ENCODE measurements at places on chromosomes 2 and 18.

- DNase-seq = no peak
Observed at GRCh38 chr2:229431327-229431954, 160.4 kb upstream of the PID1 start.

GRCh38 chr2:45950606-45951005, 299.1 kb downstream of the PRKCE start:
- no peak for DNase-seq

- no peak for DNase-seq
Observed at GRCh38 chr18:10197097-10197496, 257.3 kb upstream of the APCDD1 start.

DNA sequence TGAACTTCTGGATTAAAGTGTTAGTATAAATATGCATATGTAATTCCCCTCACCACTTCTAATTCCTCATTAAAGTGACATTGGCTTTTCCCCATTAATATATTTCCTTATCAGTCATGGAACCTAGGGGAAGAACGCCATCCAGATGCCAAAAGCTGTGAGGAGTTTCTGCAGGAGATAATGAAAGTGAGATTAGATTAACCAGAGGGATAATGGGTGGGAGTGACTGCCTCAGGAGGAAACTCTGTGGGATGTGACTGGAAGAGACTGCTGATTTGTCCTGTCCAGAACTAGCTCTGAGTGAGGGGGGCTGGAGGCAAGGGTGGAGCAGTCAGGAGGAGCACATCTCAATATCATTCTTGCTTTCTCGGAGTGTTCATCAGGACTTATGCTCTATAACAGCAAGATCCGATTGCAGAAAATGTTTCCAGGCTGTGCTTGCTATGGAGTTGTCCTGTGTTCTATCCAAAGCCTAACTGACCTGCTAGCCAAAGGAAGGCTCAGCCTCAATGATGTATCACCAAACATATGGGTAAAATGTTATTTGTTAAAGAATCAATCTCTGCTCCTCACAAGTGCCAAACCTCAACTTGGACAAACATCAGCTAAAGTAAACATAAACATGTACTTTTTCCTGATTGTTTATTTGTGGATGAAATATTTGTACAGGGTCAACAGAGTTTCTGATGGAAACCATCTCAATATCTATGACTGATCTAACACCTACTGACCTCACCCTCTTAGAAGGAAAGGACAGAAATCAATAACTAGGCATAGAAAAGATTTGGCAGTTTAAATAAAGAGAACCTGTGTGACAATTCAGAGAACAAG, 118.5 kb downstream of the ASXL3 start:
- no peak for DNase-seq

DNA sequence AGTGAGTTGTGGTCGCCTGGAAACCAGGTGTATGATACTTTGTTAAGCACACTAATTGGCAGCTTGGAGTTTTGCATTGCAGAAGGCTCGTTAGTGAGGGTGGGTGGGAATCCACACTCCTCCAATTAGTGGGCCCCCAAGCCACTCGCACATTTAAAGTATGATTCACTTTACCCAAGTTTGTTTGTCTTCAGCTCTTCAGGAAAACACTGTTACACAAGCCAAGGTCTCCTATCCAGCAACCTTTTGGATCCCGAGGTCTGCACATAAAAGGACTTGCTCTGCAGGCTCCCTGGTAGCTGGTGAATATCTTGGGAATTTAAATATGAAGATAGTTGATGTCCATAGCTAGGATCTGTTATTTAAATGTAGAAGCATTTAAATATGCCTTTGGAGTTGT, 66.1 kb downstream of the NPAS2 start:
- no peak for DNase-seq

DNA sequence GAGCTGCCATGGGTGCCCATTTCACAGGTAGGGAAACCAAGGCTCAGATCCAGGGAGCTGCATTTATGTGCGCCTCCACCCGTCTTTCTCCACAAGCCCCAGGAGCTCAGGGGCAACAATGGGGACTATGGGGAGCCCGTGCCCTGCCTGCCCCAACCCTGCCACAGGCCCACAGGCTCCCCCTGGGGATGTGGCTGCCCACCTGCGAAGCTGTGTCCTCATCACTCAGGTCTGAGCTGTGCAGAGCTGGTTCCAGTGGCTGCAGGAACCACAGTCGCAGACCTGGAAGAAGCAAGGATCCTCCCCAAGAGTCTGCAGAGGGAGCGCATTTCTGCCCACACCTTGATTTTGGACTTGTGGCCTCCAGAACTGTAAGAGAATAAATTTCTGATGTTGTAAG, 9.8 kb downstream of the TEKT4 start:
- DNase-seq = no peak

Measured in thoracic aorta (tissue), 2 donors.